ENCODE measurements at places on chromosomes 4 and X.

- DNase-seq = no peak
Measured at GRCh38 chrX:112785344-112785743, 55.3 kb downstream of the AMOT start.

DNA sequence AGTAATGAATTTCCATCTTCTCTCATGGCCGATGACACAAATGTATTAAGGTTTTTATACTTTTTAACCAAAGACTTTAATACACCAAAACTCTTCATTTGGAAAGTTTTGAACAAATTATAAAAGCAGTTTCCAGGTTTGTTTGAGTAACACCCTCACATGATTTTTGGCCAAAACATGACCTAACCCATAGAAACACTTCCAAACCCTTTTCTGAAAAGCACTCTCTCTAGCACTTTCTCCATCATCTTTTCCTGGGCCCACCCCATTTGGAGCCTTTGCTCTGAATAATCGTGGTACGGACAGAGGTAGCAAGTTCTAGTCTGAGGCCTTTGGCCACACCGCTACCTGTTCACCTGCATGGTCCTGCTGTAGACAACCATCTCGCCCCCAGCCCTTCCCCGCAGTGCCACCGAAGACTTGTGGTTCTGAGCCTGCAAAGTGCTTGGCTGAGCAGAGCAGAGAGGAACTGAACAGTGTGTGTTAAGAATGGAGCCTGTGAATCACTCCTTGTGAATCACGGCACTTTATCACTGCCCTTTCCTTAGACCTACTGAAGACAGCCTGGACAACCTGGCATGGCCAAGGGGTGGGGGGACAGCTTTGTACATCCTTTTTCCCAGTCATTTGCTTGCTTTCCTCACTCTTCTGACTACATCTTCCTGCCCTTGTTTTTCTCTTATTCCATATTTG, 181.8 kb downstream of the PTTG2 start:
- DNase-seq = no peak

DNA sequence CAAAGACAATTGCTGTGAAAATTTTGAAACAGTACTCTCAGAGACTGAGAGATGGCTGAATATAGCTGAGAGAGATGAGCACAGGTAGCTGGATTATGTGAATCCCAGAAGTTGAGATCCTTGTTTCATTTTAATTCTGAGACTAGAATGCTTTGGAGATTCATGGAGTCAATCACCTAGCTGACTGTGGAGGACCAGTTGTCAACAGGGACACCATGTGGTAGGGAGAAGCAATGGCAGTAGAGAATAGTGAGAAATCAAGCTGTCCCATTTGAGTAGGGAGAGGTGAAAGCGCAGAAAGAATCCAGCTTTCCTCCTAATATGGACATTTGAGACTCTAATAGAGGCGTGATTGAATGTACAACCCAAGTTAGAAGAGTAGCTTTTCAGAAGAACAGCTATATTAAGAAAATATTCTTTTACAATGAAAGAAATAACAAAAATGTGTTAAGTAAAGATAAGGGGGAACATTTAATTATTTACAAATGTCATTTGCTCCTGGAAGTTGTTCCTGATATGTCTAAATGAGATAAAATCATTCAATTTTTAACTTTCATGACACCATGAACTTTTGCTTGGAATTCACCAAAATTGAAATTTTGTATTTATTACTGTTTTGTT, 30.3 kb upstream of the GLRB start:
- DNase-seq = peak; percentile 61

DNA sequence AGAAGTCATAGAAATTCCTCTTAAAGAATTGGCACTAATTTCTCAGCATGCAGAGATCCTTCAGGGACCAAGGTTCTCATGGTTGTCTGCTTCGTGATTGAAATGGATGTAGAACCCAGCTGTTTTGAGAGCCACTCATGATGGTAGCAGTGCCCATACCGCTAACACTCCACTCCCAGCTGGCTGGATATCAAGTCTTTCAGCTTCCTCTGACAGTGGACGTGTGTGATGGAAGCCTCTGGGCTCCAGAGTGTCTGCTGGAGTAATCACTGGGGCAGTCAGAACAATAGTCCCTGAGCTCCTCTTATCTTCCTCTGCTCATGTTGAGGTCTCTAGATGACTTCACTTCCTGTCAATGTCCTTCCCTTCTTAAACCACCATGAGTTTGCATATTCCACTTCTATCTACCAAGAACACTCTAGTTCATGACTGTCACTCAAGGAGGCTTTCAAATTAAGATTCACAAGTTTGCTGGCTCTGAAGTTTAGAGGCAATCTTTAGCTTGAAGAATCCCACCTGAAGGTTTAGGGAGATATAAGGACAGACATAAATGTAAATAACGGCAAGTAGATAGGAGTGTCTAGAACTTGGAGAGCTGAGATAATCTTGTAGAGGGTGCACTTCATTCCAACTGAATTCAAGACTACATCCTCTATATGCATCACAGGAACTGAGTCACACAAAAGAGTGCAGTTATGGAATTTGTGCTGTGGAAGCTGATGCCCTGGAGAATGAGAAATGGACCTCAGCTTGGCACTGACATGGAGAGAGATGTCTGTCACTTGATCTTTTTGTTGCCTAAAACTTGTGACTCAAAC, 64.5 kb upstream of the WDR1 start:
- no peak for DNase-seq

DNA sequence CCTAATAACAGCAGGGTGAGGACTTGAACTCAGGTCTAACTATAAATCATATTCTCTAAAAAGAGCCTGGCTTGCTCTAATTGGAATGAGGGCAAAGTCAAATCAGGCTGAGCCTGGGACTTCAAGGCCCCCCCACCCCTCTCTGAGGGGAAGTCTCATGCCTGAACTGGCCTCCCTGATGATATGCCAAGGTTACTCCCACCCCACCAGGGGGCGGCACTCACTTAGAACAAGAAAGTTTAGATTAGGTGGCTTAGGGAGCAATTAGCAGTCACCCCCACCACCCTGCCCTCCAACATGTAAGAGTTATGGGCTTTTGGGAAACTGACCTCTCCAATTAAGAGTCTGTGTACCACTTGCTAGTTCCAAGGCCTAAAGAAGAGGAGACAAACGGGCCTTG, 2.7 kb downstream of the FOXO4 start:
- no peak for DNase-seq

Data from RWPE1 (cell line).